ENCODE measurements at places on chromosomes 2 and 18.

DNA sequence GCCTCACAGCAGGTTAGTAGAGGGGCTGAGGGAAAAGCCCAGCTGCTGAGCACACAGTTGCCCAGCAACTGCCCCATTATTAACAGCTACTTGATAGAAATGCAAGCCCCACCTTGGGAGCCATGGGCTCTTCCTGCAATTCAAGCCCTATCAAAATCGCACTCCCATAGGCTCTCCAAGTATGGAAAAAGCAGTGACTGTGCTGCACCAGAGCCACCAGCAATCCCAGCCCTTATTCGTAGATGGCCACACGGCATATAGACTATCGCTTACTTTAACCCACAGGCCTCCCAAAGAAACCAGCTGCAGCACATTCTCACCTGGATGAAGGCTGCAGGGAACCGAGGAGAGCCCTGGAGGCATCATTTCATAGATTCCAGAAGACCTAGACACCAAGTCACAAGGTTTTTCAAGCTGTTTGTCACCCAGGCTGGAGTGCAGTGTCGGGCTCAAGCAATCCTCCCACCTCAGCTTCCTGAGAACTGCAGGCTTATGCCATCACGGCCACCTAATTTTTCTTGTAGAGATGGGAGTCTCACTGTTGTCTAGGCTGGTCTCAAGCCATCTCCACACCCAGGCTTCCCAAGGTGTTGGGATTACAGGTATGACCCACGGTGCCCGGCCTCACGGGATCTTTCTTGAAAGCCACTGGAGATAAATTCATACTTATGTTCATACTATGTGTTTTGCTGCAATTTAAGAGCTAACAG, 11.3 kb downstream of the NCL start:
- DNase-seq = no peak

DNA sequence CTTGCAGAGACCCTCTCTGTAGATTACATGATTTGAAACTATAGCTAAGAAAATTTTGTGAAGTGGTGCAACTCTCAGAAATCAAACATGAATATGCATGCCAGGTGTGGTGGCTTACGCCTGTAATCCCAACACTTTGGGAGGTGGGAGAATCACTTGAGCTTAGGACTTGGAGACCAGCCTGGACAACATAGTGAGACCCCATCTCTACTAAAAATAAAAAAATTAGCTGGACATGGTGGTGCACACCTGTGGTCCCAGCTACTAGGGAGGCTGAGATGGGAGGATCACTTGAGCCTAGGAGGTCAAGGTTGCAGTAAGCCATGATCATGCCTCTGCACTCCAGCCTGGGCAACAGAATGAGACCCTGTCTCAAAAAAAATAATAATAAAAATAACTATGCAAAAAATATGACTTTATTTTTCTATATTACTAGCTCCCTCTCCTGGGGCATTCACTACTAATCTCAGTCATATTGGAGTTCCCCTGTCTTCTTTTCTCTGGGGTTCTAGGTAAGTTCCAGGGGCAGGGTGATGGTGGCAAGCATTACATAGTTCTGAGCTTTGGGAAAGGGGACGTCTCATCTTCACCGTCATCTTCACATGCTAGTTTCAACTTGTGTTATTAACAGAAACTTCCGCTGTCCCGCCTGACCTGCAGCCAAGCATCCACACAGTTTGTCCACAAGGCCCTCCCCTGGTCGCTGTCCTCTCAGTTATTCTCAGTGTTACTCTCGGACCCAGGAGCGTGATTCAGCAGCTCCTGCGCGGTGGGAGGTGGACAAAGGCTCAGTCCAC, 96.8 kb upstream of the MBOAT2 start:
- DNase-seq = no peak

DNA sequence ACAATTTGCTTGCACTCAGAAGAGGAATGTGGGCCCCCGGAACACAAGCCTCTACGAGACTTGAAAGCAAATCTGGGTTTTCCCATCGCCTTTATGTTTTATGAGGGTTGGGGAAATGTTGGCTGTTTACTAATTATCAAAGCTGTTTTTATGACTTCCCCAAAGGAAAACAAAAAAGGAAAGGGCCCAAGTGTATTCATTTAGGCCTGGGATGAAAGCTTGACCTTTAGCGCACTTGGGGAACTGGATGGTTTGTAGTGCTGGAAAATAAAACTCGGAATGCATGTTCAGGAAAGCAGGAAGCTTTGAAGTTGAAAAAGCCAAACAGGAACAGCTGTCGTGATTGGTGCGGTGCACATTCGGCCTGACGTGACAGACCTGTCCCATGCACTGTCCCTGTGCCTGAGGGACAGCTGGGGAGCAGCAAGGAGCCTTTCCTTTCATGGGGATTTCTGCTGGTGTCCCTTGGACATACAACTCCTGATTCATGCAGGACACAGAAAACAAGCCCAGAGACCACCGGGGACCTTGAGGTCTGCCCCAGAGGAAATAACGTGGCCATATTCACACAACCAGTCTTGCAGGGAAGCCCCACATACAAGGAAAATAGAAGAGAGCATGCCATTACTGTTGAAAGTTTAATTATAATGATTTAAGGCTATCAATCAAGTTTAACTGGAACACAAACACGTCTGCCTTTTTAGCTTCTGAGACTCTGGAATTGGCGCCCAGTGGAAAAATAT, 169.7 kb upstream of the APCDD1 start:
- DNase-seq = no peak

DNA sequence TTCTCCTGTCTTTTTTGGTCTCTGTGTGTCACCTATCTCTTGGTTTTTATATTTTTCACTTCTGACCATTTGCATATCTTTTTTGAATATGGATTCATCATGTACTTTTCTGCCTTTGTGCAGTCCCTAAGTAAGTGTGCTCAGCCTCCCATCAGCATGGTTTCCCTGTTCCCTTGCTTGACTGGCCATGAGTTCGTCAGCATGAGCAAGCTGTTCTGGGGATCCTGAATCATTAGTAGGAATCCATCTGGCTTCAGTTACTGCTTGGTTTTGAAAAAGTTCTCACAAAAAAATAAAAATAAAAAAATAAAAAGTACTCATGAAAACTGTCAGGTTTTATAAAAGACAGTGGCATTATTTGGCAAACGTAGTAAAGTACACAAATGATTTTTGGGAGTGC, 144.1 kb downstream of the NCOA1 start:
- no peak for DNase-seq

DNA sequence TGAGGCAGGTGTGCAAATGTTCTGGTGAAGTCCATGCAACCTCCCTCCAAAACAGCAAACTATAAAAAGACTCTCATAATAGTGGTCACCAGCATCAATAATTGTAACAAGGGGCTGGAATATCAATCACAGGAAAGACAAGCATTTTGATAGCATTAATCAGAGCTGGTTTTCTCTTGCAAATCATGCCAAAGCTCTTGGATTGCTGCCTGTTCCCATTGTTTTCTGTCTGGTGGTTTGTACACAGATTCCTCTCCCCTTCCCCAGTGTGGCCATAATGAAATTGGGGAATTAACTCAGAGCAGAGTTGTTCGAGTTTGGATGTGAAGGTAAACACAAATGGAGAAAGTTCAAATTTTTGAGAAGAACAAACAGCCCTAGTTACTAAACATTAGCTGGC, 134.2 kb downstream of the CDCA7 start:
- DNase-seq = no peak

DNA sequence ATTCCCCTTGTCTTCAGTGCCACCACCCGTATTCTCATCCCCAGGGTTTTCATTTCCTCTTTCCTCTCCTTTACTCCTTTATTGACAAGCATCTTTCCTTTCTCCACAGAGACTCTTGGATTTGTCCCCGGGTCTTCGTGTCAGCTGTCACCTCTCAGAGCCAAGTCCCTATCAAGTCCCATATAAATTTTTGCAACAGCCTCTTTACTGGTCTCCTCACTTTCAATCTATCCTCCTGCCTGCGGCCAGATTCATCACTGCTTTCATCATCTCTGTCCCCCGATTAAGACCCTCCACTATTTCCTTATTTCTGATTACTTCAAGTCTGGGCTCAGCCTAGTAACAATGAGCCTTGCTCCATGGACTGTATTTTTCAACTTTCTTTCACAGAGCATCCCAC, 113.8 kb downstream of the CTAGE1 start:
- DNase-seq = no peak

- DNase-seq = no peak
These were observed 22.7 kb downstream of the MPPE1 start for GRCh38 chr18:11885278-11885947.

- no peak for DNase-seq
These were observed 29.8 kb downstream of the PIKFYVE start for GRCh38 chr2:208295834-208296233.

DNA sequence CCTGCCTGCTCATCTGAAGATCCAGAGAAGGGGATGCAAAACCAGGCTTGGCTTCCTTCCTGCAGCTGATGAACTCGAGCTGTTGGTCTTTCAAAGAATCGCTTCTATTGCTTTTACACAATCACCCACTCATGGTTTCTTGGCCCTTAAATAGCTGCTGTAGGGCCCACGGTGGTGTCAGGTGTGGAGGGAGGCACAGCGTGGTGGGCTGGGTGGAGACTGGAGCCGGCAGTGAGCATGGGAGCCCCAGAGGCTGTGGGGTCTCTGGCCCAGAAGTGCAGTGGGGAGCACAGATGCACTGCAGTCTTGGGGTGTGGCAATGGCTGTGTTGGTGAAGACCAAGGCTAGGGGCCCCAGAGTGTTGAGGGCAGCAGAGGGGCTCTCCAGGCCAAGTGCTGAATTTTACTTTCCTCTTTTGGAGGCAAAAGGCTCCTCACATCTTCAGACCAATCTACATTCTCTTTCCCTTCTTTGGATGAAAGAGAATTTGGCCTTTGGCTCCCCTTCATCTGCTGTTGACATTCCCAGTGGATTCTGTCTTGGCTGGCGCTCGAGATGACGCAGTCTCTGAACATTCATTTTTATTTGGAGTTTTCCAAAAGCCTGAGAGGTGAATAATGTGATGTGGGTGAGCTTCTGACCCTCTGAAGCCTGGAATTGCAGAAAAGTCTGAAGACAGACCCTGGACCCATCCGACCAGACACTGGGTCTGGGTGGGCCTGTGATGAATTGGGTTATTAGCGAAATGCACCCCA, 70.1 kb upstream of the ASB18 start:
- no peak for DNase-seq

GRCh38 chr2:81266106-81266505, 961.6 kb upstream of the LRRTM1 start:
- DNase-seq = no peak

DNA sequence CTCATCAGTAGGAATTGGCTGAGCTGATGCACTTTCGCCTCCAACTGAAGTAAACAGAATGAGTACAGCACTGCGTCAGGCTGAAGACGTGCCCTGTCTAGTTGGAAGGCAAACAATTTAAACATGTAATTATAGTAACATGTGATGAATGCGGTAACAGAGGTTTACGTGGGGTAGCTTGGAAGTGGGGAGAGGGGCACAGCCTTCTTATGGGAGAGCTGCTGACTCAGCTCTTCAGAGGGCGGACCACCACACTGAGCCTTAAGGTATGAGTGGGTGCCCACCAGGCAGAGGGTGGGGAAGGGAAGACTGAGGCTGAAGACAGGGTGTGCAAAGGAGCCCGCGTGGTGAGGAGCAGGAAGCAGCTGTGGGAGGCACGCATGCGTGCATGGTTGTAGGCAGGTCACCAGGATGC, 6.2 kb upstream of the EHD3 start:
- no peak for DNase-seq

GRCh38 chr18:29076645-29077044, 899.7 kb upstream of the CDH2 start:
- DNase-seq = no peak

DNA sequence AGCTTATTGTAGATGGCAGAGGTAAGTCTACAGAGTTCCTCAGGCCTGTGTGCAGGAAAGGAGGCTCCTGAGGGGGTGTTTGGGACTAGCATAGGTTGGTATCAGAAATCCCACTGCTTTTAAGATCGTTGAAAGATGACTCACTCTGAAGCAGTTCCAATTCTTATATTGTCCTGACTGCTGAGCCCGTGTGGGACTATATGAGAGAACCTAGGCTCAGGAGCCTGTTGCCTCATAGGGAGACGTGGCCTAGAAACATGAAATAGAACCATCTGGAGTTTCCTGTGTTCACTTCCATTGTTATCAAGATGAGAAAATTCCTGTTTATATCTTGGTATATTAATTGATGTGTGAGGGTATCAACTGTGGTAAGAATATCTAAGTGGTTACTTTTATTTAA, 5.7 kb downstream of the CCT7 start:
- DNase-seq = no peak

DNA sequence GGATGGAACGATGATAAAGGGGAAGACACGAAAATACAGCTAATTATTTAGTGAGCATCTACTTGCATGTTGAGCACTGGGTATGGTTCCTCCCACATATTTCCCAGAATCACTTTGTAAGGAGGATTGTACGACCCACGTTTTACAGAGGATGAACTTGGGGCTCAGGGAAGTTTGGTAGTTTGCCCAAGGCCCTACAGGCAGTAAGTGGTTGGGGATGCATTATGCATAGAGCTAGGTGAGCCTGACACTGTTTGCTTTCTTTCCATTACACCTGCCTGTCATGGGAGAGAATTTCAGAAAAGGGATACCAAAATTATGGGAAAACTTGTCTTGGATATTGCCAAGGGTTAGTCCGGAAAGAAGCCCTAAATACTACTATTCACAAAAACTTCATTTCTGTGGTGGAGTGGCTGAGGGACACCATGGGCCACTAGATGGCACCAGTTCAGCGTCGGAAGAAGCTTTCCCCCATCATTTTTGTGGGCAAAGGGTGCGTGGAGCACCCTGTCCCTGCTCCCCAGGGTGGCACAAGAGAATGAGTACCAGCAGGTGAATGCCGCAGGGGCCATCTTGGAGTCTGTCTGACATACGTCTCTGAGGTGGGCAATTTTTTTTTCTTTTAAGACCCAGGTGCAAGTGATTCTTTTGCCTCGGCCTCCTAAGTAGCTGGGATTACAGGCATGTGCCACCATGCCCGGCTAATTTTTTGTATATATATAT, 23.5 kb upstream of the C18orf32 start:
- peak; percentile 44 for DNase-seq

DNA sequence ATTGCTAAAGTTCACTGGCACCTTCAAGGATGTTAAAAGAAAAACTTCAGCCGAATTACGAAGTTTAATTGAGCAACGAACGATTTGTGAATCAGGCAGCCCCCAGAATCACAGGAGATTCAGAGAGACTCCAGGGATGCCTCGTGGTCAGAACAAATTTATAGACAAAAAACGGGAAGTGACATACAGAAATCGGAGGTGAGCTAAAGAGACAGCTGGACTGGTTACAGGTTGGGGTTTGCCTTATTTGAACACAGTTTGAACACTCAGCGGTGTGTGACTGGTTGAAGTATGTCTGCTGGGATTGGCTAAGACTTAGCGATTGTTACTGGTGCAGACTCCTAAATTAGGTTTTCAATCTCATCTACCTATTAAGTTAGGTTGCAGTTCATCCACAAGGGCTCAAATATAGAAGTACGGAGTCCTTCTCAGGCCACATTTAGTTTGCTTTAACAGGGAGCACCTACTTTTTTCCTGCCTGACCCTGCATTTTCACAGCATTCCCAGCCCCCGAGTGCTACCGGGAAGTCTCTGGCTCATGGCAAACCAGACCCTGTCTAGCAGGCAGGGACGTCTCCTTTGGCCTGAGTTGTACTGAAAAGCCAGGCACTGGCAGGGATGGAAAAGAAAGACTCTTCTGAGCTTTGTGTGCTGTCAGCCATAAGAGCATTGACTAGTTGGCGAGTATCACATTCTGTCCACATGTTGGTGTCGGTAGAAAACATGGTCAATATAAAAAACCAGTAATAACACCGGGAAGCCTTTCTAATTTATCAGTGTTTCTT, 41.1 kb downstream of the CDCA7 start:
- DNase-seq = no peak

All from activated CD4-positive, alpha-beta T cell treated with anti-CD3 and anti-CD28 coated beads, Interleukin-2, amount 50 U/mL, for 24 hours (primary cell).